ENCODE measurements at places on chromosomes 3 and 15. TPM values are rescaled to one million over a fixed set of nuclear protein-coding genes. Genes with fewer than 3 reads are reported as not detected.

ANKRD34C gene
- not detected for total RNA-seq

- DNase-seq, result no peak
Measured at GRCh38 chr3:21654662-21655061, 96.3 kb downstream of the ZNF385D start.

FMN1 gene
- 5.8 TPM for total RNA-seq

DNA sequence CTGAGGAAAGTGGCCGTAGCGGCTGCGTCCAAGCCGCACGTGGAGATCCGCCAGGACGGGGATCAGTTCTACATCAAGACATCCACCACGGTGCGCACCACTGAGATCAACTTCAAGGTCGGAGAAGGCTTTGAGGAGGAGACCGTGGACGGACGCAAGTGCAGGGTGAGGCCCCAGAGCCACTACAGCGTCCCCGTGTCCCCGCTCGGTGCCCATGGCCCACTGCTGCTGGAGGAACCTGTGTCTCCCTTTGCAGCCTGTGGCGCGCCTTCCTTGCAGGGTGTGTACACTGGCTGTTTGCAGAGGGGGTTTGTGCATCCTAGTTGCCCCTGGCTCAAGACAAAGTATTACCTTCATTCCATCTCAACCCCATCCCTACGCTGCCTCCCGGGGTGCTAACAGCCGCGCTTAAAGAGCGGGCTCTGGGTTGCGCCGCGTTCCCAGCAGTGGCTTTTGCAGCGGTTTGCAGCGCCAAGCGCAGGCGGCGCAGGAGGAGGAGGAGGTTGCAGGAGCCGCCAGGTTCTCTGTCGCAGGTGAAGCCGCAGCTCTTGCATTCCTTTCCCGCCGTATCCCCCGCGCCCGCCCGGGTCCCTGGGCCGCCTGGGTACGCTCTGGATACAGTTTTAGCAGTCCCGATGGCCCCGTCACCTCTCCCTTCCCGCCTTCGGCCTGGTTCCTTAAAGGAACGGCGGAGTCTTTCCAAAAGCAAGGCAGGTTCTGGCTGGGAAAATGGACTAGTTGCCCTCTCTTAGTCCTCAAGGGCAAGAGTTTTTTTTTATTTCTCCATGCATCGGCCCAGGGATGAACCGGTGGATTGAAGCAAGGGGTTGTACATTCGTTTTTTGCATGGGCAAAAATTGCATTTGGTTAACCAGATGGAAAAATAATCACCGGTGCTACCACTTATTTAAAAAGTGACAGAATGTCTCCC lies 1.2 kb downstream of the CRABP1 start:
- no peak for DNase-seq

DNA sequence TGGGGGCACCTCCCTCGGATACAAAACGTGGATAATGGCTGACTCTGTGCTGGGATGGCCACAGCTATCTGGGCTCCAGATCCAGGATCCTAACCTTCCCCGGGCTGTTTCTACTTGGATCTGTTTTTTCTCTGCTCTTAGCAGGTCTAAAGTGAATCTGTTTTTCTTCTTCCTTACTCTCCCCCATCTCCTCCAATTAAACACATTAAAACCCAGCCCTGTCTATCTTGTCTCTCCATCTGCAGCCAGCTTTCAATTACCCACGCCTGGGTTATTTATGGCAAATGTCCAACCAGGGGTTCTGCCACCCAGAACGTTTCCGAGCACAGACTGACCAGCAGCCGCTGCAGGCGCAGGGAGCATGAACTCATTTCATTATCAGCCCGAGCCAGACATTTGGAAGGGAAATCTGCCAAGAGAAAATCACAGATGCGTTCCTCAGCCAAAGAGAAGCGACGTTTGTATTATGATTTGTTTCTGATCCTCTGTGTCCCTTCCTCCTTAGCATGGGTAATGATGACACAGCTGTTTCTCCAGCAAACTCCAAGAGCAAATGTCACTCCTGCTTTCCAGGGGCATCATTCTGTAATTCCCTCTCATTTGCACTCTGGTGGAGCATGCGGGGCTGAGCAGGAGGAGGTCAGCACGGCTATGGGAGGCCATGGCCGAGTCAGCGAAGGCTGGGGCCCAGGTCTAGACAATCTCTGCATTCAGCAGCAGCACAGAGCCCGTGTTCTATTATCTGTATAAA lies 42.0 kb downstream of the UMPS start:
- no peak for DNase-seq
